Mesothelial cell of epicardium (in vitro differentiated cells): ENCODE measurements at places on chromosomes 7 and 10. TPM values are rescaled to one million over a fixed set of nuclear protein-coding genes. Genes with fewer than 3 reads are reported as not detected.

GRCh38 chr10:1183701-1184100 lies 127.5 kb downstream of the WDR37 start:
- DNase-seq, result no peak

- no peak for DNase-seq
Observed at GRCh38 chr7:85177316-85177715, 9.5 kb downstream of the SEMA3D start.

GRCh38 chr10:57222603-57223002 lies 861.5 kb upstream of the ZWINT start:
- no peak for DNase-seq

SAP25 gene
- total RNA-seq, result 7.9 to 13.5 TPM (median 10.6 TPM) in 3 replicates

DNA sequence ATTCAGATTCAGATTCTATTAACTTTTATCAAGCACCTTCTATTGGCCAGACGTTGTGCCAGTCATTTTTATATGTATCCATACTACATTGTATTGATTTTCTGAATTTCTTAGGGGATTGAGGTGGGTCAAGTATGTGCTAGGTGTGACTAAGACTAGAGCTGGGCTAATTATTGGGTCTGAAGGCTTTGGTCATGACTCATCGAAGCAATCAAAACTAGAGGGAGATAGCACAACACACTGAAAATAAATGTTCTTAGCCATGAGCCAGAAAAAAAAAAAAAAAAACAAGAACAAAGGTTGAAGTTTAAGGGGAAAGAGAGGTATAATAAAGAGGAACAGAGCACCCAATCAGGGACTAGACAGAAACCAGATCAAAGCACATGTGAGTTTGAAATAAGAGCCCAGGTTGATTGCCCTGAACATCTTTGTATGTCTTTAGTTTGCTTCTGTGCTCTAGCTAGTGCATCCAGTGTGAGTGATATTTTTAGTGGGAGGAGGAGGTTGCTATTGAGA lies 171.6 kb upstream of the FOXP2 start:
- no peak for DNase-seq

GRCh38 chr7:157514746-157515145 lies 177.9 kb downstream of the DNAJB6 start:
- no peak for DNase-seq

- DNase-seq, result no peak
Observed at GRCh38 chr7:158166386-158167340, 421.0 kb downstream of the PTPRN2 start.

NUB1 gene
- total RNA-seq, result 47.7 to 52.4 TPM (median 52.3 TPM) in 3 replicates

MINDY4 gene
- total RNA-seq, result 10.8 to 11.6 TPM (median 11.3 TPM) in 3 replicates

GRCh38 chr10:8379906-8380832 lies 325.7 kb downstream of the GATA3 start:
- DNase-seq, result no peak

GRCh38 chr10:13201132-13201531 lies 33.0 kb downstream of the UCMA start:
- DNase-seq, result no peak

DNA sequence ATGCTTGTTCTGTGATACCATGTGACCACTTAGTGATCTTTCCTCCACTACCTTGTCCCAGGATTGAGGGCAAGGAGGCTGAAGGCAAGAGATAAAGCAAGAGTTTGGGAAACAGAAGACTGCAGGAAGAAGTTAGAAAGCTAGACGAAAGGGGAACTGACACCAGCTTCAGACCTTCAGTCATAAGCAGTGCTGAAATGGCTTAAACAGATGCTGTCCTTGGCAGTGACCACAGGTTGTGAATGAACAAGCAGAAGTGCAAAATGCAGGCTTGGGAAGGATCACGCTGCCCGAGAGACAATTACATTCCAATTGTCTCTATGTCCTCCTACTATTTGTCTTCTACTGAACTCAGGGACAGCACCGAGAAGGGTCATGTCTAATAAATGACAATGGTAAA lies 704.9 kb upstream of the AUTS2 start:
- DNase-seq, result no peak

DNA sequence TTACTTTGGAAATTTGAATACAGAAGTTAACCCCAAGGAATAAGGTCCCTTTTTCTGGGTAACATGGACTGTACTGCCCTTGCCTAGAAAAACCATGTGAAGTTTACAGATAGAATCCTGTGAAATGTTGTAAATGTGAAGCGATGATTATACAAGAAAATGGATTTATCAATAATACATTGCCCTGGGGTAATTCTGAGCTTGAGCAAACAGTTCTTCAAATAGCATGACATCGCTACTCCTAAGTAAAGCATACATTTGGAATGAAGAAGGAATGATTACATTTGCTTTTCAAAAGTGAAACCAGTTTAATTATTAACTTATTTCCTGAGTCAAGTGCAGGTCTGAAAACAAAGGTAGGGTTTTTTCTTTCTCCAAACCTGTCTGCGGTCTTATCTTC lies 43.3 kb upstream of the FZD8 start:
- no peak for DNase-seq

GRCh38 chr10:42990721-42991441 lies 86.0 kb upstream of the RET start:
- no peak for DNase-seq

DNA sequence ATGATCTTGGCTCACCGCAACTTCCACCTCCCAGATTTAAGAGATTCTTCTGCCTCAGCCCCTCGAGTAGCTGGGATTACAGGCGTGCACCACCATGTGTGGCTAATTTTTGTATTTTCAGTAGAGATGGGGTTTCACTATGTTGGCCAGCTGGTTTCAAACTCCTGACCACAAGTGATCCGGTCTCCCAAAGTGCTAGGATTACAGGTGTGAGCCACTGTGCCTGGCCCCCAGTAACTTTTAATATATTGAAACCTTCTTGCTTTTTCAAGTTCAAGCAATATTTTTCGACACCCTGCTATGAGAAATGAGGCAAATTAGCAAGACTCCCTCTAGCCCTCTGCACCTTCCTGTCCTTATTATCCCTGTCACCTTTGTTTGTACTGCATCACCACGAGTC lies 144.0 kb downstream of the EVX1 start:
- no peak for DNase-seq

DNA sequence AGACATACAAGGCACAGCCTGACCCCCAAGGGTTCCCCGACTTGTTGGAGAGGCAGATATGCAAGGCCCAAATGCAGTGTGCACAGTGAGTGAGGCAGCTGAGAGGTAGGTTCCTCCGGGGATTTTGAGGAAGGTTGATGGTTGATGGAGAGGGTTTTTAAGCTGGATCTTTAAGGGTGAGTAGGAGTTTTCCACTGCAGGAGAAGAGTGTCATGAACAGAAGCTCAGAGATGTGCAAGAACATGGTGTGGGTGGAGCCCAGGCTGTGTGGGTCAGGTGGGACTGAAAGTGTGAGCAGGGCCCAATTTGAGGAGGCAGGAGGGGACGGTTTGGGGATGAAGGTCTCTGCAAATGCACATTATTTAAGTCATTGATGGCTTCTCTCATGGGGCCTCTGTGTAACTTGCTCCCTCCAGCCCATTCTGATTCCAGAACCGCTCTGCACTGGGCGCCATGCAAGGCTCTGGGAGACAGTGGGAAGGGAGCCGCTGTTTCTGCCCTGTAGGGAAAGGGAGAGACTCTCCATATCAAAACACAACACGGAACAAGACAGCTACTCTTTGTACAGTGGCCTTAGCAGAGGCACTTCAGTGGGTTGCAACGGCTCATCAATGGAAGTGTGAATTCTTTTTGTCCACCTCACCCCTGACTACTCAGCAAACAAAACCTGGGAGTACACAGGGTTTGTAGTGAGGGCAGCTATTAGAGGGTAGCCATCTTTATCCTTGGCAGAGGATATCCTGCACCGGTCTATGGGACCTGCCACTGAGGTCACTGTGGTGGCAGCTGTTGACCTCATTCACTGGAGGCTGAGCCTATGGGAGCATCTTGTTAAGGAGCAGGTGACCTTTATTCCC lies 29.7 kb downstream of the RAMP3 start:
- DNase-seq, result no peak

AKR1C3 gene
- total RNA-seq, result 1.1 to 1.9 TPM (median 1.3 TPM) in 3 replicates

ANKRD61 gene
- total RNA-seq, result 0.20 to 0.29 TPM in 2 of 3 replicates, not detected in the other

- no peak for DNase-seq
Observed at GRCh38 chr10:34063592-34063991, 729.1 kb upstream of the NRP1 start.

- DNase-seq, result no peak
Observed at GRCh38 chr7:1597066-1597760, 27.4 kb upstream of the PSMG3 start.

GRCh38 chr7:70500261-70500660 lies 631.7 kb upstream of the GALNT17 start:
- DNase-seq, result no peak

GRCh38 chr7:131234719-131235488 lies 92.8 kb upstream of the MKLN1 start:
- no peak for DNase-seq

DNA sequence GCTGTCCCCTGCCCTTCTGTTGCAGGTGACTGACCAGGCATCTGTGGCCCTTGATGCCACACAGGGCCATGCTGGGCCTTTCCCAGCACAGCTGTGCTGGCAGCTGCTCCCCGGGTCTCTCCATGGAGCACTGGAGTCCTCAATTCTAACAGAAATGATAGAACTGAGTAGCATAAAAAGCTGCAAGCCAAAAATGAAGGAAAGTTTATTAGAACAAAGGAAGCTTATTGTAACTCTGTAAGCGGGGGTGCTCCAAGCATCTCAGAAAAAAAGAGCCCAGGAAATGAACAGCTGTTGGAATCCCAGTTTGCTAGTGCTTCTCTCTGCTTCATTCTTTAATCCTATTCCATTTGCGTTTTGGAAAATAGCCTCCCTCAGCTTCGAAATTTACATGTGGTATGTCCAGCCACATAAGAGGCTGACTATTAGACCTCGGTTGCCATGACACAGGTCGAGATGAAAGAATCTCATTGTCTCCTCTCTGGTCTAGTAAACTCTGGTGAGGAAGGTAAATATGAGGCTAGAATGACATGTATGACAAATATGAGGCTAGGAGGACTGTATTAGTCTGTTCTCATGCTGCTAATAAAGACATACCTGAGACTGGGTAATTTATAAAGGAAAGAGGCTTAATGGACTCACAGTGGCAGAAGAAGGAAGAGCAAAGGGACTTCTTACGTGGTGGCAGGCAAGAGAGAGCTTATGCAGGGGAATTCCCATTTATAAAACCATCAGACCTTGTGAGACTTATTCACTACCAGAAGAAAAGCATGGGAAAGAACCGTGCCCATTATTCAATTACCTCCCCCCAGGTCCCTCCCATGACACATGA lies 23.7 kb downstream of the EPDR1 start:
- DNase-seq, result no peak

TRRAP gene
- total RNA-seq, result 71.0 to 82.9 TPM (median 71.6 TPM) in 3 replicates

- no peak for DNase-seq
Observed at GRCh38 chr7:121570365-121570764, 174.3 kb upstream of the FAM3C start.
